ENCODE measurements at places on chromosomes 6 and 20. TPM values are rescaled to one million over a fixed set of nuclear protein-coding genes. Genes with fewer than 3 reads are reported as not detected.
A peak's percentile ranks its signal among the peaks of the same experiment; 100 is the strongest.

DNA sequence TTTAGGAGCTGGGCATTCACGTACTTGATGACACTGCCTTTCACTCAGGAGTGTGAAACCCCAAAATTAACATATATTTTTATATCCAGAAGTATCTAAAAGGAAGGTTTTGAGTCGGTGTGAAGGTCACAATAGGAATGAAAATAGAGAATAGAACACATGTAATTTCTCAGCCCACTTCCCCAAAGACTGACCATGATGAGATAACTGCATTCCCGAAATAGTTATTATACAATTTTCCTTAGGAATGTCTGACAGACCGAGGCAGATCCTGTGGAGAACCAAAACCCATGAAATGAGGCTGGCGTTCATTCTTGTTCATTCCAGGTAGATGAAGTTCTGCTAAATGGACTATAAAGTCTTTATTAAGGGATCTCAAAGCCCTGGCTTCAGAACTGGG lies 10.3 kb downstream of the NSFL1C start:
- DNase-seq = no peak

- no peak for DNase-seq
Observed at GRCh38 chr20:40486297-40486696, 202.7 kb downstream of the MAFB start.

DNA sequence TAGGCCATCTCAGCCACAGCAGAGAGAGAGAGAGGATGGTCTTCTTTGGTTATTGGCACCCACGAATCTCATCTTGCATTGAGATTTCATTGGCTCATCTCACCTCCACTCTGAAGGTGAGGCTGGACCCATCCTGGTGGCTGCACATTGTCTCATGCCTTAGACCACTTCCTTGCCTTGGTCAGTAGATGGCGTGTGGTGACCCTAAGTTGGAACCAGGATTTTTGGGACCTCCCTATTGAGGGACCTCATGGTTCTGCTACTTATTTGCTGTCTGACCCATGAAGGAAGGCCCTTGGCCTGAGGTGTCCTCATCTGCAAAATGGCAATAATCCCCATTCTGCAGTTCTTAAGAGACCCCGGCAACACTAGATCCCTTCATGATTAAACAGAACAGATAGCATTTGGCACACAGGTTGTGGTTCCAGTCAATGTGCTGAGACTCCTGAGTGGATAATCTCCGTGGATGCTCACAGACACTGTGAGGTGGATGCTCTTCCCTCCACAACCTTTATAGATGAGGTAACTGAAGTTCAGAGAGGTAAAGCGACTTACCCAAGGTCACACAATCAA lies 21.5 kb upstream of the AAR2 start:
- DNase-seq = no peak

- no peak for DNase-seq
Observed at GRCh38 chr6:128964233-128964755, 81.4 kb downstream of the LAMA2 start.

DNA sequence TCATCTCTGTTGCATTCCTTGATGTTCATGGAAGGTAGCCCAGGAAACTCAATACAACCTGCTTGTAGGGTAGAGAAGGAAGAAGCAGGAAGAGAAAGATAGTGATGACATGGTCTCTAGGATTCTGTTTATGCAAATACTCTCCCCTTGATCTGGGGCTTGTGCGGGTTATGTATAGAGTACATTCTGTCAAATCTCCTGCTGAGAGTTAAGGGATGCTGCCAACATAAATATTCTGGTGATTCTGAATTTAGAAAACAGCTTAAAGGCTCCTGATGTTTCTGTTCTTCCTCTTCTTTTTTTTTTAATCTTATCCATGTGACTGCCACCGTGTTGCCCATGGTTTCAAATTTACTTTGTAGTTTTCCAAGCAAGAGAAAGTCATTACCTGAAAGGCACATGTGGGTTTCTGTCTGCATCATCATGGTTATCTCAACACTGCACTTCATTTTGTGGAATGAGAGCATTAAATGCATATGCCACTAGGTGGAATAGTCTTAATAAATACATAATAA lies 150.6 kb downstream of the RPS12 start:
- DNase-seq = peak; percentile 6

GRCh38 chr6:99810942-99811620 lies 182.9 kb downstream of the MCHR2 start:
- peak; percentile 10 for DNase-seq

DNA sequence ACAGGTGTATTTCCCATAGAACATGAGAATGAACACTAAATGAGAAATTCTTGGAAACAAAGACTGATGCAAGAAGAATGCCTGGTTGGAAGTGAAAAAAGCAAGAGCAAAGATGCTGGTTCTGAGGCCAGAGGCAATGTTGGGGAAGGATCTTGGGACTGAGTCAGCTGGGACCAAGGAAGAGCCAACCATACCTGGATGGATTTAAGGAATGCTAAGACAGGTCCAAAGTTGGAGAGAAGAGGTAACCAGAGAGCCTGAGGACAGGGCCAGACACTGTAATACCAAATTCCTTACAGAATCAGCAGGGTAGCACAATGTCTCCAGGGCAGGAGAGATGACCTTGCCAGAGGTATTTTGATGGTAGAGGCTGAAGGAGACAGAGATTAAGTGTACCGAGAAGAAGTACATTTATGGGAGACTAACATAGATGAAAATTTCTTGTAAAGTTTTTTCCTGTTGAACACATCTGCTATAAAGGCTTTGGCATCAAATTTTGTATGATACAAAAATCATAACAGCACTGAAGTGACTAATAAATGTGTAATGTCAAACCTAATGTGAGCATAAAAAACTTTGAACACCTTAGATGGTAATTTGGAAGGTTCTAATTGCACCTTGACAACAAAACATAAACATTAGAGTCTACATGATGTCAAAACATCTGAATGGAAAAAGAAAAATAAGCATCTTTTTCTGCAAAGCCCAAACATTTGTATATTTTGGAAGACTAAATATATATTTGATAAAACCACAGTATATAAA lies 221.7 kb upstream of the MARCKS start:
- no peak for DNase-seq

DNA sequence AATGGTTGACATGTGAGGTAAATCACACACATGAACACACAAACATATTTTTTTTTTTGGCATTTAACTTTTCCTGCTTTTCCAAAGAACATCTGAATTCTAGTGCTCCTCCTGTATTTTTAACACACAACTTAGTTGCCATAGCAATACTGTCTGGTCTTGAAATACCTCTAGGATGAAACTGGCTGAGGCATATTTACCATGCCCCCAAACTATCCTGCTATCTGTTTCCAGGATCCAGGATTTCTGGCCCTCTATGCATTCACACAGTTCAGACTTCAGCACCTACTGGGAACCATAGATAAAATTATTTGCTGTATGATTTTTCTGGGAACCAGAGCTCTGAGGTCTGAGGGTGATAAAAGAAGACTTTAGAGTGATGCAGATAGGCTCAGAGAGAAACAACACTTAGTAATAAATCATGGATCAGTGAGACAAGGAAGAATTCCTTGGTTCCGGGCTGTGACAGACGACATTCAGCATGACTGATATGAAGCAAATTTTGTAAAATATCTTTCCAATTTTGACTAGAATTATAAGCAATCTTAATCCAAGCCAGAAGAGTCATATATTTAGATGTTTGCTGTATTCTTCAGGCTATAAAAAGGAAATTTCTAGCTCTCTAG lies 359.7 kb downstream of the BTBD9 start:
- no peak for DNase-seq

DNA sequence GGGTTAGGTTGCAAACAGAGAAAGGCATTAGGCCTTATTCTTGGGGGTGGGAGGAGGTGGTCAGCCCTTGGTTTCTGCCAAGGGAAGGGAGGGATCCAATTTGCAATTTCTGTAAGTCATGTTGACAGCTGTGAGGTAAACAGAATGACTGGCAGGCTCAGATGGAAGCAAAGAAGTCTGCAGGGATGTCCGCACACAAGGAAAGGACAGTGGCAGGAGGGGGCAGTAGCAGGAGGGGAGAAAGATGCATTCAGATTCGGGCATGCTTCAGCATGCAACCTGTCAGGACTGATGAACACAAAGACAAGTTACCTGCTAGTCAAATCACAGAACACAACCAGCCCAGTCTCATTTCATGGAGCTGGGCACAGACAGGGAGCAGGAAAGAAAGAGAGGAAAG lies 217.9 kb upstream of the FOXA2 start:
- DNase-seq = no peak

- DNase-seq = no peak
Observed at GRCh38 chr6:87027021-87027420, 67.9 kb downstream of the CGA start.

- peak; percentile 19 for DNase-seq
Observed at GRCh38 chr20:35947489-35947888, 6.8 kb downstream of the SCAND1 start.

DNA sequence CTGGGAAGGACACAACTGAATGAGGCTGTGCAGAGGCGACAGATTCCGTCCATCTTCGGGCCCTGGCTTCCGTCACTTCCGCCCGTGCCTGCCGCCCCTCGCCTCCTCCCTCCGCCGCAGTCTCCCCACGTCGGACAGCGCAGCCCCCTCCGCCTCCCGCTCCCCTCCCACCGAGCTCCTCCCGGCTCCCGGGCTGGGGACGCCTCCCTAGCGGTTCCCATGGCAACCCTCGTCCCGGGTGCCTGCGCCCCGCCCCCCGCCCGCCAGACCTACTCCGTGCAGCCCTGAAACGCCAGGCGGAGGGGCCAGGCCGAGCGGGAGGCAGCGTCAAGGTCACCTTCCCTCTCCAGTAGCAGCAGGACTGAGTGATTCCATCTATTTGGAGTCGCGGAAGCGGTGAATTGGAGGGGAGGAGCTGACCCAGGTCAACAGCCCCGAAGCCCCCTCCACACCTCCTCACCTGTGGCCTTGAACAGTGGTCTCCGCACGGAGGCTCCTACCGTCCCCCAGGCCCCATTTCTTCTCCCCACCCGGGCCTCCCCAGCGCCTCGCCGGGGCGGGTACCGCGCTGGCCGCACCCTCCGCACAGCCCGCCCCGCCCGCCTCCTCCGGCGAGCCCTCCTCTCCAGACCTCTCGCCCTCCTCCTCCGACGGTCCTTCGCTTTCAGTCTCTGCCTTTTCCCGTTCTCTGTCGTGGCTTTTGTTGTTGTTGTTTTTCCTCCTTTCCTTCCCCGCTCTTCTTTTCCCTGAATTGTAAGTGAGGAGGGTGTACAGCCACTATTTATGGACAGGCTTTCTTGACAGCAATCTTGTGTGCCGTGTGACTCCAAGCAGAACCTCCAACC lies 951 bp downstream of the NRSN2 start:
- peak; percentile 95 for DNase-seq

DNA sequence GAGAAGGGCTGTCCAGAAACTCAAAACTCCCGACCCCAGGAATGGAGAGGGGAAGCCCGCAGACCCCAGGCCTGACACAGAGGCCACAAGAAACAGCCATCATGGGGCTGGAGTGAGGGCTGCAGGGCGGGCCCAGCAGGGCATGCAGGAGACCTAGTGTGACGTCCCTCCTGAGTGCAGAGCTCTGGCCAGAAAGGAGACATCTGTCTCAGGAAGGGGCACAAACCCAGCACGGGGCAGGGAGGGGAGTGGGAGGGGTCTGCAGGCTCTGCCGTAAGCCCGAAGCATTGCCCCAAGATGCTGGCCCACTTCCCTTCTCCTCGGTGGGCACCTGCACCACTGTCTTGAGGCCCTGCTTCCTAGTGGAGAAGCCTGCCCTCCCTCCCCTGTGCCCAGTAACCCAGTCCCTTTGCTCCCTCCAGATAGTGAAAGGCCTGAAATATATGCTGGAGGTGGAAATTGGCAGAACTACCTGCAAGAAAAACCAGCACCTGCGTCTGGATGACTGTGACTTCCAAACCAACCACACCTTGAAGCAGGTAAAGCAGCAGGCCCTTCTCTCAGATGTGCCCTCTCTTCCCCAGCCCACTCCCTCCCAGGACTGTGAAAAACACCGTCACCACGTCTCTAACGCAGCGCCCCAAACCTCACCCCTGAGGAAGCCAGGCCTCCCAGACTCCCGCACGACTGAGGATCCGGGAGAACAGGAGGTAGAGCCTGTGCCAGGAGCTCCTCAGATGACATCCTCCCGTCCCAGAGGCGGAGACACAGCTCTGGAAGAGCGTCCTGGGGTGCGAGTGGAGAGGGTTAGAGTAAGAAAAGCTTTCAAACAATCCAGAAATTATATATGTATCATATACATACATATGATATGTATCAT lies 9.7 kb downstream of the CST7 start:
- DNase-seq = no peak

DNA sequence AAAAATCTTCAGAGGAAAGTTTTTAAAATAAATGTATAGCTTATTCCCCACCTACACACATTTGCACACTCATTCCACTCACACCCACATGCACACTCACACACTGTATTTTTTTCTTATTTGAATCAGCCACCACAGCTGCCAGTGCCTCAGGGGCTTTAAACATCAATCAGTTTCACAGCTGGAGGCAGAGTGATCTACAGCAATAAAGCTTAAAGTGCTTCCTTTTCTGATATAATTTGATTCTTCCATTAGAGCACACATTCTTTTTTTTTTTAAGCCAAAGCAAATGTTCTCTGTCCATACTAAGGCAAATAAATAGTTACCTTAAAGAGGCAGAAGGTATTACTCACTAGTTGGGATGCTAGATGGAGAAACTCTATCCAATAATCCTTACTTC lies 498.8 kb upstream of the POU3F2 start:
- DNase-seq = no peak

DNA sequence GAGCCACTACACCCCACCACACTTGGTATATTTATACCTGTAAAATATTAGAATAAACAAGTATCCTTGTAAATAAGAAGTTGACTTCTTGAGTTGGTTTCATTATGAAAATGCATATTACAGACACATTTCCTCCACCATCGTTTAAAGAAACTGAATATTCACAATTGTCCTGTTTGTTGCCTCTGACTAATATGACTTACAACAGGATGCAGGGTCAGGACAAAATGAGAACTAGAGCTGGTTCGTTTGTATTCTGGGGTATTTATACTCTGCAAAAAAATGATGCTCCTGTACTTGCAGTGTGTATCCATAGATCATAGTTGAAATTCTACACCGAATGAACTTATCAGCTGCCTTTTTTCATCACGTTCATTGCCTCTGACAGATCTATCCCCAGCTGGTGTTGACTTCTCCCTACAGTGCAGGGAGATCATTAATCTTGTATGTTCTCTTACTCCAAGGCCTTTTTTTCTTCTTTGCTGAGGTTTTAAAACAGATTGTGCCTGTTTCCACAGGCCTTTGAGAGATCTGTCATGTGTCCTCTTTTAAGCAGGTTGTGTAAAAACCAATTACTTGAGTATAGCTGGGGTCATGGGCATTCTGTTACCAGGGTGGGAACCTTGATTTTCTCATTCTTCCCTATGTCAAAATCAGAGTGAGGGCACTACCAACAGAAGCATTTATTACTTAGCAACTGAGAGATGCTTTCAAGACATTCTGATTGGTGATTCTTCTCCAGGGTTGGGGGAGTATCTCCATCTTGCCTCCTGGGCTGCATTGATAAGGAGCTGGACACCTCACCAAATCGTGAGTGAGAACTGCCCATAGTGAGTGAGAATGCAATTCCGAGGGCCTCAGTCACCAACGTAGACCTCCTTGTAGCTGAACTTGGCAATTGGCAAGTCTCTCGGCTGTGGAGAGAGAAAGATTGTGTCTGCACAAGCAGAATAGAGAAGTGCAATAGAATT lies 78.8 kb upstream of the CD83 start:
- DNase-seq = no peak

GRCh38 chr6:109662192-109662591 lies 28.8 kb downstream of the AK9 start:
- DNase-seq = no peak

The RSPH9 gene
- not detected for total RNA-seq

The VTA1 gene
- total RNA-seq = 78.5 TPM

The SERAC1 gene
- 6.5 TPM for total RNA-seq

The MUCL3 gene
- total RNA-seq = not detected

The ZC2HC1B gene
- not detected for total RNA-seq

The C2 gene
- total RNA-seq = 3.2 TPM

The PRND gene
- total RNA-seq = not detected

The TGM2 gene
- 144 TPM for total RNA-seq

Data from Caki2 (cell line).